GM23338 (cell line): ENCODE measurements at places on chromosomes 5 and 9.

DNA sequence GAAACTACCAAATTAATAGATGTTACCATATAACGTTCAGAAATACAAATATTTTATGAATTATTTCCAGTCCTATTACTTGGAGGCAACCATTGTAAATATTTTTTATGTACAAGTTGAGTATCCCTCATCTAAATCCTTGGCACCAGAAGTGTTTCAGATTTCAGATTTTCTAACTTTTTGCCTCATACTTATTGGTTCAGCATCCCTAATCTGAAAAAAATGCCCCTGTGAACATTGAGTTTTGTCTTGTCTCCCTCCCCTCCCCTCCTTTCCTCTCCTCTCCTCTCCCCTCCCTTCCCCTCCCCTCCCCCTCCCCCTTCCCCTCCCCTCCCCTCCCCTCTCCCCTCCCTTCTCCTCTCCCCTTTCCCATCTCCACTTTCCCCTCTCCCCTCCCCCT, 40.6 kb downstream of the UBAP1 start:
- no peak for DNase-seq

- DNase-seq = peak; percentile 68
Measured at GRCh38 chr9:88387552-88388202, 567 bp upstream of the SPIN1 start.

- no peak for DNase-seq
Measured at GRCh38 chr9:122206118-122207046, 22.4 kb downstream of the LHX6 start.

DNA sequence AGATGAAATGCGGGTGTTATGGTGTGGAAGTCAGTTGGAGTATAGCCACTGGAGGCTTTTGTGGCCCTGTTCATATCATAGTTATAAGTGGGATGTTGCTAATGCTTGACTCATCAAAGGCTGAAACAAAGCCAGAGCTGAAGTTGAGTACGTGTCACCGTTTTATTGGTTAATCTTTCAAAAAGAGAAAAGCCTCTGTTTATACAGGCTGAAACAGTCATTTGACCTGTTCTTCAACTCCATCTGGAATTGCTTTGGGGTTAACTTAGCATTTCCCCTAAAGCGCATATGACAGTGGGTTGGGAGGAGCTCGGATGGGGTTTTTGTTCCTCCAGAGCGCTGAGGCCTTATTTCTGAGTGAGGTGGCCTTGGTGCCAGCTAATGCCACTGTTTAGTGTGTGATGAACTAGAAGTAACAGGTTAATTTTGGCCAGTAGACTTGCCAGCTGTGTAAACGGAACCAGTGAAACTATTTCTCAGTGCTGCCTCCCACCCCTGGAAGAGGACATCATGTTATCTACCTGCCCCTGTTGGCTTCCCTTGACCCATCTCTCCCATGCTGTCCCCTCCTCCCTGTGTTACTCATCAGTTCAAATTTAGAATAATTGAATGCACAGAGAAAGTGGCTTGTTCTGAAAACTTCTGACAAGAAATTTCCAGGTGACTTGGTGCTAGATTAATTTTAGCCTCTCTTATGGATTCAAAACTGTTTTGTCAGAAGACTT, 34.2 kb downstream of the MTAP start:
- DNase-seq = no peak

- no peak for DNase-seq
Measured at GRCh38 chr9:72687331-72687730, 165.9 kb downstream of the TMC1 start.

GRCh38 chr9:82679472-82679871, 383.5 kb downstream of the RASEF start:
- DNase-seq = peak; percentile 23

- DNase-seq = no peak
Measured at GRCh38 chr9:81071108-81071507, 618.2 kb downstream of the TLE1 start.

- DNase-seq = no peak
Measured at GRCh38 chr5:68730220-68730978, 363.4 kb upstream of the SLC30A5 start.

DNA sequence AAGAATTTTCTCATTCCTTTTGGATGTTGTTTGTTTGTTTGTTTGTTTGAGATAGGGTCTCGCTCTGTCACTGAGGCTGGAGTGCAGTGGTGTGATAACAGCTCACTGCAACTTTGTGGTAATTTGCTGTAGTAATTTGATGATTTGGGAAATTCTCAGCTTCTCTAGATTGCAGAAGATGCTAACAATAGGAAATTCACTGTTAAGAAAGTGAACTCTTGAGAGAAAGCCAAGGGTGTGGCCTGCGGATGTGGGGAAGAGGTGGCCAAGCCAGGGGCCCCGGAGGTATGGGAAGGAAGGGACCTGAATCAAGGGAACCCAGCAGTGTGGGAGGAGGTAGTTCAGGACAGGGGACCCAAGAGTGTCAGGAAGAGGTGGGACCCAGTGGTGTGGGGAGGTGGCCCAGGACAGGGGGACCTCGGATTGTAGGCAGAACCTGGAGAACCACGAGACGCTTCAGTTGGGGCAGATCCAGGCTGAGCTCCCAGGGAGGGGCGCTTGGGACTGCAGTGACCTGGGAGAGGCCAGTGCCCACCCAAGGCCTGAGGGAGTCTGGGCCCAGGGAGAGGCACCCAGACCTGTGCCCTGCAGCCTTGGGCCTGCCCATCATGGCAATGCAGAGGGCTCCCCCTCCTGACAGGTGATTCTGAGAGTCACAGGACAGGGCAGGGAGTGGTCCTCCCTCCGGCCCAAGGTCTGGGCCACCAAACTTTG, 5.6 kb upstream of the LCN2 start:
- DNase-seq = no peak

- no peak for DNase-seq
Measured at GRCh38 chr9:109908459-109909390, 128.7 kb downstream of the PALM2AKAP2 start.

DNA sequence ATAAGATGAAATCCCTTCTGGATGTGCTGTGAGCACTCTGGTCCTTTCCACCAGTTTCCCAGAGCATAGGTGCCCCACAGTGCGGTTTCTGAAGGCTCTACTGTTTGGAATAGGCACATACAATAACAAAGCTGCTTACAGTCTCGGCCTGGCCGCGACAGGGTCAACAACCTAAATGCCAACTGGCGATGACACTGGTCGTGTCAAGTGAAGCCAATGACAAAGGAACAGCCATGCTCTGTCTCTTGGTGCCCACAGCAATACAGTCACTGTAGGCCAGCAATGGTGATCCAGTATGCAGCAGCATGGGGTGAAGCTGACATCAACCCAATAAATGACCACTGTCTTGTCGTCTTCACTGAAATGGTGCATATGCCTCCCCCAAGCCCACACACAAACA, 47.8 kb upstream of the EQTN start:
- no peak for DNase-seq

DNA sequence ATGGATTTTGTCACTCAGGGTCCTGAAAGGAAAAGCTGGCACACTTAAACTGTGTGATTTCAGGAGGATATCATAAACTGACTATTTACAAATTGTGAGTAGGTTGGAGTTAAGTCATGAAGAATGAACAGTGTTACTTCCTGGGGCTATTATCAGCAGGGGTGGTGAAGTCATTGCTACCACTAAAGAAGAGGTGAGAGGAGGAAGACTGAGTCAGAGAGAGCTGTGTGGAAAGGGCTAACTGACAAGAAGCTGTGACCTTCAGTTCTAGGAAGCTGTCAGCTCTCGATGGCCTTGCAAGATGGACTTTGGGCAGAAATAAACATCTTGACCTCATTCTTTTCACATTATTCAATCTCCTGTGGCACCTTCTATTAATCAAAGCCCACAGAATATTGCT, 72.3 kb upstream of the STARD4 start:
- no peak for DNase-seq

- DNase-seq = peak; percentile 34
Measured at GRCh38 chr5:153824909-153825308, 213.8 kb downstream of the FAM114A2 start.

DNA sequence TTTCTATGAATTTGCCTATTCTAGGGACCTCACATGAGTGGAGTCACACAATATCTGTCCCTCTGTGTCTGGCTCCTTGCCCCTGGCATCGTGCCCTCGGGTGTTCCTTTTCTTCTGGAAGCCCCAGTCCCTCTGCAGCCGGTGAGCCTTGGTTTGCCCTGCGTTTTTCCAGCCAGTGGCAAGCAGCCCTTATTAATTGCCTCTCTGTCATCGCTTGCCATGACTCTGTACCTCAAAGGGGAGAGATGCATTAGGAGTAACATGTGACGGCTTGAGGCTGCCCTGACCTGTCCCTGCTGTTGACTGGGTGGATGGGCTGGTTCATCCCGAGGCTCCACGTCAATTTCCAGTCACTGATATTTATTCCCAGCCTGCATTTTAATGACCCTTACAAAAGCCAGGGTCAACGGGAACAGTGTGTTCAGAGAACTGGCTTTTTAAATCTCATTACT, 87.3 kb downstream of the CFAP90 start:
- no peak for DNase-seq

- no peak for DNase-seq
Measured at GRCh38 chr9:100479820-100480219, 6.9 kb downstream of the TMEFF1 start.

GRCh38 chr5:6108540-6108848, 269.9 kb downstream of the MED10 start:
- DNase-seq = no peak

GRCh38 chr9:5582835-5583195, 46.1 kb upstream of the RIC1 start:
- DNase-seq = no peak

GRCh38 chr9:85971731-85972130, 30.8 kb downstream of the NAA35 start:
- no peak for DNase-seq

DNA sequence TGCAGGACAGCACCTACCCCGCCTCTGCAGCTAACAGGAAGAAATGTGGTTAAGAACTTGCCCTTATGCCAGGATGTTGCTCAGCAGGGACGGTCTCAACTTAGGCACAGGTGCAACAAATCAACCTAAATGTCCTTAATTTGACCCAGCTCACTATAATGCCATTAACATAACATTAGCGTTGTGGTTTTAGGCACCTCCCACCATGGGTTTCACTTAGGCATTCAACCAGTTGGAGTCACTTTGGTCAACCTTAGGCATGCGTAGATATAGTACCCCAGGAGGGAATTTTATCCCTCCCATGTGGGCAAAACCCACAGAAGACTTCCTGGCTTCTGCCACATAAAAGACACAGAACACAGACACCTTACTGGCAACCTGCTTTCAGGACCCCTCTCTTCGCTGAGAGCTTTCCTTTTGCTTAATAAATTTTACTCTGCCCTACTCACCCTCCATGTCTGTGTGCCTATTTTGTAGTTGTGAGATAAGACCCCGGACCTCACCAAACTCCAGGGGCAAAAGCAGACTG, 8.7 kb upstream of the ERAP1 start:
- DNase-seq = peak; percentile 66

GRCh38 chr5:78554670-78555069, 93.9 kb downstream of the LHFPL2 start:
- no peak for DNase-seq

DNA sequence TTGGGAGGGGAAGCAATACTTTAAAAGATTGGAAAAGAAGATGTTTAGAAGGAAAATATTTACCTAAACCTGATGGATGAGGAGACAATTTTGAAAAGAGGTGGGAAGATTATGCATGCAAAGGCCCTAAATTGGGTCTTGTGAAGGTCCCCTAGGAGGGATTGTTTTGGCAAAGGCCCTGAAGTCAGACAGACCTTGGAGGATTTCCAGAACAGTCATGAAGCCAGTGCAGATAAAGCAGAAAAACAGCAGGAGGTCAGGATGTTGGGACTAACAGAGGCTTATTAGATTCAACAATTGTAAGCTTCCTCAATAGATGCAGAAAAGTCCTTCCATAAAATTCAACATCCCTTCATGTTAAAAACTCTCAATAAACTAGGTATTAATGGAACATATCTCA, 361.0 kb upstream of the CDH6 start:
- no peak for DNase-seq

GRCh38 chr9:129242971-129243561, 65.0 kb upstream of the IER5L start:
- no peak for DNase-seq

DNA sequence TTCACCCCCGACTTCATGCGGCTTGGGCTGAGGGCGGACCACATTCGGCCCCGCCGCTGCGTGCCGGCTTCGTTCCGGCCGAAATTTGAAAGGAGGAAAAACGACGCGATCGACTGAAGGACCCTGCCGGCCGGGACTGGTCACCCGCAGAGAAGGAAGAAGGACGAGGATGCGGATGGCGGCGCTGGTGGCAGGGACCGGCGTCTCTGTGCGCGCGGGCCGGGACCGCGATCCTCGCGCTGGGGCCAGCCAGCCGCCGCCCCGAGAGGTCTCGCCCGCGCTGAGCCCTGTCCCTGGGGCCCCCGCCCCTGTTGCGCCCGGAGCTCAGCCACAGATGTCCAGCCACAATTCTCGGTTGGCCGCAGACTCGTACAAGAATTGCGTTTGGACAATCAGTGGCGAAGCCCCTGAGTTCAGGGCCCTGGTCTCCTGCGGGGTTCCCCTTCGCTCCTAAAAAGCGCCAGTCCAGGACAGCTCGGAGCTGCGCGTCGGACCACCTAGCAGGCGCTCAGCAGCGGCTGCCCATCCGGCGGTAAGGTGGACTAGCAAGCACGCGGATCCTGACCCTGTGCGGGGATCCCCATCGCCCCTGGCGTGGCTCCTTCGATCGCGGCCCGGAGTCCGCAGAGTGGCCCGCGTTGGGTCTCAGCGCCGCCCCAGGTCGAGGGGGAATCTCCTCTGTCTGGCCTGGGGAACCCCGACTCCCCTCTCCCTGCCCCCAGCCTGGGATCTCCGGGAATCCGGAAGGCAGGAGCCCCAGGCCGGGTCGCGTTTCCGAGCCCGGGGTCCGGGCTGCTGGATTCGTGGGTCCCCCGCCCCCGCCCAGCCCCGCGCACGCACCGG, 21.3 kb downstream of the URM1 start:
- DNase-seq = peak; percentile 66

DNA sequence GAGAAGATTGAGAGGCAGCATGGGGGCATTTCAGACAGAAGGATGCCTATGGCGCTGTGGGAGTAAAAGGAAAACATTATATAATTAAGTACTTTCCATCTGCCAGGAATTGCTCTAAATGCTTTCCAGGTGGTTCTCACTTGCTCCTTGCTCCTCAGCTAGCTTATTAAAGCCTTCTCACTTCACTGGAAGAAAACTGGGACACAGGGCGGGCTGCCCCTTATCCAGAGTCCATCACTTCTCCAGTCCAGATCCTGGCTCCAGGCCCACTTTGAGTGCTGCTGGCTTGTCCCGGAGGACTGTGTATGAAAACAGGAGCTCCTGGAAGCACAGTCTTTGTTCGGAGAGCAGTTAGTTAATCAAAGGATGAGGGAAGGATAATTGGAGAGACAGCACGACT, 409.9 kb upstream of the ADAMTS16 start:
- no peak for DNase-seq

- DNase-seq = no peak
Measured at GRCh38 chr9:120214332-120214731, 365.6 kb downstream of the CDK5RAP2 start.

GRCh38 chr5:27315363-27316270, 277.2 kb upstream of the CDH9 start:
- peak; percentile 30 for DNase-seq

- DNase-seq = no peak
Measured at GRCh38 chr5:148583421-148583965, 70.8 kb downstream of the HTR4 start.
